ENCODE measurements at places on chromosomes 5 and 9.

- no peak for DNase-seq
Measured at GRCh38 chr9:136530461-136531089, 15.3 kb downstream of the NOTCH1 start.

- peak; percentile 78 for DNase-seq
Measured at GRCh38 chr9:2302606-2303005, 287.5 kb downstream of the SMARCA2 start.

DNA sequence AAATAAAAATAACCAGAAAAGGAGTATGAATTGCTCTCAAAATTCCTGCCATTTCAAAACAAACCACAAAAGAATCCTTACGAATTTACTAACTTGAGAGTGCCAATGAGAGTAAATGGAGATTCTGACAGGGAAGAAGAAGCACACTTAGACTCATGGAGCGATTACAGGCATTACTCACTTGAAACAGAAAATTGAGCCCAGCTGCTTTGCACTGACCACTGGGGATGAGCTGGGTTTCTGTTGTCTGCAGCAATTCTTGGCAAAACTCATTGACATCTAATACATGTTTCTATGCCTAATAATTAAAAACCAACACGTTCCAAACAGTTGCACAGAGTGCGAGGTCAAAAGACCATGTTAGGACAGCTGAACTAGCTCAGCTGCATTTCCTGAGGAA is 731.6 kb downstream of the DNAH5 start:
- DNase-seq: no peak

DNA sequence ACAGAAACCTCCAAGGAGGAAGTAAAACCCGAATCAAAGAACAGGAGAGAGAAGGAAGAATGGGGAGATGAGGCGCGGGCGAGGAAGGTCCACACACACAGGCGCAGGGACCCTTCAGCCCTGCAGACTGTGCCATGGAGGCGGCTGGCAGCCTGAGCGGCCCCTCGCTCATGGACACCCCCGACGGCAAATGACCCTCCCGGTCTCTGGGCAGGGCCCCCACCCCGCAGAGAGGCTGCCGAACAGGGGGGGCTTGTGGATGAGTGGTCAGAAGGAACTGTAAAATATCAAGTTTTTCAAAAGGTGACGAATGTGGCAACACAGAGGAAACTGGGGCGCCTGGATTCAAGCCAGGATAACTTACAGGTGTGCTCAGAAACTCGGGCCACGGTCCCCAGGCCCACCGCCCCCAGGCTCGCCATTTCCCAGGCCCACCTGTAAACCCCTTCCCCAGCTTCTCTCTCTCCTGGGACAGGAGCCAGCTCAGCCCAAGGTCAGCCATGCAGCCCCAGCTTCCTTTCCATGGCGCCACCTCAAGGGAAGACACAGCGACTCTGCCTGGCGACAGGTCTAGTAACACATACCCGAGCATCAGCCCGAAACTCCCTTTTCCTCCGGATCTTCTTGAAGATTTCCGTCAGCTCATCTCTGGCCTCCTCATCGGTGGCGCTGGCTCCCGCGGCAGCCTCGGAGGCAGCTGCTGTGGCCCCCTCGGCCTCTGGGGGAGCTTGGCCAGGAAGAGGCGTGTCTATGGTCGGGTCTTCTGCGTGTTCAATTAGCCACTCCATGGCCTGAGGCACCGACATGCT is 16.5 kb downstream of the UBAC1 start:
- DNase-seq: no peak

DNA sequence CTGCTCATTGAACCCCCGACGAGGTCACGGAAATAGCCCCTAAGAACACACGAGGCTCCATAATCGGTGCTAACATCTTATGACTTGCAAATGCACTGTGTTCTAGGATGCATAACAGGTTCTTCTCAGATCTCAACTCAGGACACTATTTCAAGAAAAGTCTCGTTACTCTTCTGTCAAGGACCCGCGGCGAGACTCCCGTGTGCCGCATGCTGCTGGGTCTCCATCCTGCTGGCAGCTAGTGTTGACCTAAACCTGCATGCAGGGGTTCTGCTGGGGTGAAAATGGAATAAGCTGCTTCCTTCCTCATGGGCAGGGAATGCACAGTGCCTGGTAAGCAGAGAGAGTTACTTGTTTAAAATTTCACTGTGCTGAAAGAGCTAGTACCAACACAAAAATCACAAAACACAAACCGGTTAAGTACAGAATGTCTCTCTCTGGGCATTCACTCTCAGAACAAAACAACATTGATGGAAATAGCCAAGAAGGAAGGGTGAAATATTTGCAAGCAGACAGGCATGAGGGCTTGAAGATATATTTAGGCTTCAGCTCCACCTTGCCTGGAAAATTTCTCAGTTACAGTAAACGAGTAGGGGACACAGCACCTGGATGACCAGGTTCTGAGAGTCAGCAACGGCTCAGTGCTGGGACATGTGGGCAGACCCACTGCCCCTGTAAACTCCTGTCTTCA is 416.5 kb downstream of the GADD45G start:
- DNase-seq: no peak

DNA sequence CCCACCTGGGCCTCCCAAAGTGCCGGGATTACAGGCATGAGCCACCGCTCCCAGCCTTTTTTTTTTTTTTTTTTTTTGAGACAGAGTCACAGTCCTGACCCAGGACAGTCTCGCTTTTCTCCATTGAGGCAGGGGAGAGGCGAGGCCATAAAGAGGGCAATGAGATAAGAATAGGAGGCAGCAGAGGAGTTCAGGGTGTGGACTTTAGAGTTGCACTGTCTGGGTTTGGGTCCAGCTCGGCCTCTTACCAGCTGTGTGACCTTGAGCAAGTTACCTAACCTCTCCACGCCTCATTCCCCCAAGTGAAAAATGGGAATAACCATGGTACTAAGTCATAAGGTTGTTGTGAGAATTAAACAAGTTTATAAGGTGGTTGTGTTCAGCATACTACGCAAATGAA is 24.6 kb upstream of the ANKH start:
- DNase-seq: no peak

- no peak for DNase-seq
Measured at GRCh38 chr5:154249826-154250225, 59.3 kb downstream of the GALNT10 start.

DNA sequence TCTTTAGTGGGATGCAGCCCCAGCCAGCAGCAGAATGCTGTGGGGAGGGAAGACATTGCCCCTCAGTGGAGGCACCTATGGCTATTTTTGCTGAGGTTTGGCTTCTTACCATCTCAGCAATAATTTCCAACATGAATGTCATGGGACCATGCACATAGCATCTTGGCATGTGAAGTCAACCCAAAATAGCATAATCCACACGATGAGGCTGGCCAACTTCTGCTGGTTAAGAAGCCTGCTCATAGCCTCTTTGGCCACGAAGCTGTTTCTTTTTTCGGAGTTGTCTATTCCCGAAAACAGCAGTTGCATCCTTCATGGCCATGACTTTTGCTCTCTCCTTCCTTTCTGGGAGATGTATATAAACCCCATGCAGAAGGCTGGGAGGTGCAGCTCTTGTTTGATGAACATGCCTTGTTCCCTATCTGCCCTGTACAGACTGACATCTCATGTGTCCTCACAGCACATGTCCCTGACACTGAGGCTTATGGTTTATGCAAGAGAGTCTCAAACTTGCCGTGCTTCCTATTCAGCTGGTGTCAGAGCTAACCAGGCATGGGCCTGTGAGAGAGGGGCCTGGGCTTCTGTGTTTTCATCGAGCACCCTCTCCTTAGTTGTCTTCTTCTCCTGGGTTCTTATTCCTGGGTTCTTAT is 45.3 kb downstream of the SYK start:
- no peak for DNase-seq

DNA sequence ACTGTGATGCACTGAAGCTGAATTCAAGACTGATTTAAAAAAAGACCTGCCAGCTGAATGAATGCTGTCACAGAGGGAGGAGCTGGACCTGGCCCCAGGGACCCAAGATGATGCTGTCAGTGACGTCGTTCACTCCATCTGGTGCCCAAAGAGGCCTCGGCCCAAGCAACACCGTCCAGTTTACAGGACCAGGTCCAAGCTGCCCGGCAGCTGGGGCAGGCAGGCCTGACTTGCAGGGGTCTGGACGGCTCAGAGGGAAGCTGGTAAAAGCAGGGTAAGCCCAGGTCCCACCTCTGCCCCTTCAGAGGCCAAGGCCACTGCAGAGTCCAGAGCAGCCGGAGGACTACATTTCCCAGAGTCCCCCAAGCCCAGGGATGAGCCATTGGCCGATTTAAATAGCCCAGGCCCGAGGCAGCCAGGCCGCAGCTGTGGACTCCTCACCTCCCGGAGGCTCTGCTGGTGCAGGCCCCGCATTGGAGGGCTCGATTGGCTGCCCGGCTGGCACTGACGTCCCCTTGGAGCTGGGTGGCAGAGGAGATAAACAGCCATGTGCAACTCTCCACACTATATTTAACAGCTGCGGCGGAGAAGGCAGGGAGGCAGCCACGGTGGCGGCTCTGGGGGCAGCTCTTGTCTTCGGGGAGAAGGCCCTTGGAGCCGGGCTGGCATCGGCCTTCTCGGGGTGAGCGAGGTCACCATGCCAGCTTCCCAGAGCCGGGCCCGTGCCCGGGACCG is at the start of gene PLPP7:
Gene PLPP7 (plus strand): TSS at position 423 of the 735 bp plus-strand sequence. CDS start 275 bp downstream, at position 698.
- DNase-seq: peak; percentile 66

GRCh38 chr5:161022151-161022550 is 170.1 kb upstream of the ATP10B start:
- DNase-seq: no peak

- DNase-seq: peak; percentile 11
Measured at GRCh38 chr5:135032999-135033861, 798 bp downstream of the PITX1 start.

- no peak for DNase-seq
Measured at GRCh38 chr5:117379521-117379920, 804.9 kb upstream of the SEMA6A start.

DNA sequence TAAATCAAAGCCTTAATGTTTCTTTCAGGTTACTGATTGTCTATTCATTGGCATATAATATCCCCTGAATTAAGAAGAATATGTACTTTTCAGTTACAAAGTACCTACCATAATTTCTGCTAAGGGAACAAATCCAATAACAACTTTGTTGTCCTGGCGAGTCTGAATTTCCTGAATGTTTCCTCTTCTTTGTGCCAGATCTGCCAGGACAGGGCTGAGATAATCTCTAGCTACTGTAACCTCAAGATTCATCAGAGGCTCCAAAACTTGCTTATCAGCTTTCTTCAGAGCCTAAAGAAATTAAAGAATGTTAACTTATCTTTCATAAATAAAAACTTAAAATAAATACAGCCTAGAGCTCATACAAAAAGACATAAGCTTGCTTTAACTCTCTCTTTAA is 37.2 kb downstream of the HEXB start:
- DNase-seq: no peak

GRCh38 chr5:30604648-30605262 is 588.7 kb upstream of the CDH6 start:
- no peak for DNase-seq

DNA sequence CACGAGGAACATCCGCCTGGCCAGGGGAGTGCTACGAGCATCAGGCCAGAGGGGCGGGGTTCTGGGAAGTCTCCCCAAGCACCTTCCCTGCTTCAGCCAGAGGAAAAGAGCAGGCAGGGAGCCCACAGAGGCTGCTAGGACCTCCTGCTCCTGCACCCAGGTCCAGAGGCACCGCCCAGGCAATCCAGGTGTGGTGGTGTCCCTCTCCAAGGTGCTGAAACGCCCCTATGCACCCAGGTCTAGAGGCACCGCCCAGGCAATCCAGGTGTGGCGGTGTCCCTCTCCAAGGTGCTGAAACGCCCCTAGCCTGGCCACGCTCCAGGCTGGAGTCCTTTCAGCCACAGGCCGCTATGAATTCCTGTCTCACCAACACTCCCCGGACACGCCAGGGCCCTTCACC is 10.7 kb upstream of the UBAC1 start:
- no peak for DNase-seq

GRCh38 chr5:33184367-33184766 is 256.4 kb upstream of the TARS1 start:
- no peak for DNase-seq

DNA sequence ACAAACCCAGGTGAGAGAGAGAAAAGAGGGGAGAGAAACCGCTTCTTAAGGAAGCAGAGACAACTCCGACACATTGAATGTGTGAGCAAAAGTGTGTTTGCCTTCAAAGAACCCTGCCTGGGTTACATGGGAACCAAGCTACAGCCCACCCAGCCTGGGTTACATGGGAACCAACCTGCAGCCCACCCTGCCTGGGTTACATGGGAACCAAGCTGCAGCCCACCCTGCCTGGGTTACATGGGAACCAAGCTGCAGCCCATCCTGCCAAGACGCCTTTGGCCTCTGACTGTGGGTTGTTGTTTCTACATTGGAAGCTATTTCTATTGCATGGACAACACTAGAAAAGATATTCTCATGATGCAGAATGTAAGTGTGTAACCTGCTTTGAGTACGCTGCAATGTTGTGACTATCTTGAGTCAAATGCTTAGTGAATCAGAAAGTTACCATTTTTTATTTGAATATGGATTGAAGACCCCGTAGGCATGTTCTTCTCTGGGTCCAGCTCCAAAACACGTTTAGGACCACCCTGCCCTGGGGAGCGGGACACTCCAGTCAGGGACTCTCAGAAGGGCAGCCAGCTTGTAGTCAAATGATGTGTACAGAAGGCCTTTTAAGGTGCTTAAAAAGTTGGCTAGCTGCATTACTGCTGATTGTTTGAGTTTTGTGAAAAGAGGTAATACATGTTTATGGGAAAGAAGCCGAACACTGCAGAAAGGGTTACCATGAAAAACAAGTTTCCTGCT is 39.1 kb upstream of the UNC5A start:
- DNase-seq: no peak

DNA sequence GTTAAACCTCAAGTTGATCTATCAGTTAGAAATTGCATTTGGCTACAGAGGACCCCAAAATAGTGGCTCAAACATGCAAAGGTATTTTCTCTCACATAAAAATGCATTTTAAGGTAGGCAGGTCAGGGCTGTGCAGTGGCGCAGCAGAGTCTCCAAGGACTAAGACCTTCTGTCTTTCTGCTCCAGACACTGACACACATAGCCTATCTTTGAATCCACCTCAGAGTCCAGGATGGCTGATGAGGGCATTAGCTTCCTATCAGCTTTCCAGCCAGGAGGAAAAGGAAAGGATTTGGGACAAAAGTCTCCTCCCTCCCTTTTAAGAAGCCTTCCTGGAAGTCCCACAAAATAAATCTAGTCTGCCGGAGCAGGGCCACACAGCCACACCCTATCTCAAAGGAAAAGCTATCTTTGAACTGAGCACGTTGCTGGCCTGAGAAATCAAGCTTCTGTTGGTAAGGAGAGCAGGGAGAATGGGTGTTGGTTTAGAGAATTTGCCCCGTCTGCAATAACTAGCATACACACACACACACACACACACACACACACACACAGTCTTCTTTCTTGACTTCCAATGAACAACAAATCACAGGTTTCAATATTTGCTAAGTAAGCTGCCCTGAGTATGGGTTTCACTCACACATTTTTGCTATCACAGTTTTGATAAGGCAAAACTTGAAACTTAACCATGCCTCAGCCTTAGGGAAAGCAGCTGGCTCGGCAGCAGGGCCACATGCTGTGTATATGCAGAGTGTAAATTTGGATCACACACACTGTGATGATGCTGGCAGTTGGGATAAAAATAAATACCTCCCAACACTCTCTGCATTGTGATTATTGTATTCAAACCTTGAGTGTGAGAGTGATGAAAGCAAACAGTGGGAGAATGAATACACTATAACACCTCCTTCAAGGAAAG is 116.6 kb upstream of the MAP3K1 start:
- peak; percentile 14 for DNase-seq
